ENCODE measurements at places on chromosomes 2 and 18.

- DNase-seq = no peak
Observed at GRCh38 chr18:12049978-12050811, 43.4 kb upstream of the ANKRD62 start.

DNA sequence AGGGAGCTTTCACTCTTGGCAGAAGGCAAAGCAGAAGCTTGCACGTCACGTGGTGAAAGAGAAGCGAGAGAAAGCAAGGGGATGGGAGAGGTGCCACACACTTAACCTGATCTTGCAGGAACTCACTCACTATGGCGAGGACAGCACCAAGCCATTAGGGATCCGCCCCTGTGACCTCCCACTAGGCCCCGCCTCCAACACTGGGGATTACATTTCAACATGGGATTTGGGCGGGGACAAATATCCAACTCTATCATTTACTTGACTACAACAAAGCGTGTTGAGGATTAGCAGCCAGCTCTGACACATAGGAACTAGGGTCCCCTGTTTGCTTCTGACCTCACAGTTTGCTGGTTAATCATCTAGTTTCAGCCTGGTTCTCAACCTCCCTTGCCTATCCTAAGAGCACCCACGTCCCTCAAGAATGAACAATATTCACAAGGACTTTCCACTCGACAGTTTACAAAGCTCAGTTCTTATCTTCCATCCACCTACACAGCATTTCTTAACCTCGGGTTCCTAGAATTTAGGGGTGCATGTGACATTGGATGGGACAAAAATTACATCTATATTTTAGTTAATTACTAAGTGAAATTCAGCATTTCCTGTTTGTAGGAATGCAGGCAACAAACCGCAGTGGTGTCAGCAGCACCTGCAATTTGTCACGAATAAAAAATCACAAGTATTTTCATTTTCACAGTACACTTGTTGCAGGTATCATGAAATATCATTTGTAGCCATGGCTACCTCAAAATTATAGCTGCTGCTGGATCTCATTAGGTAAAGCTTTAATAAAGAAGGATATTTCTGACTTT, 36.0 kb downstream of the LBH start:
- DNase-seq = peak; percentile 23

GRCh38 chr2:185221-185620, 78.6 kb downstream of the SH3YL1 start:
- no peak for DNase-seq

- no peak for DNase-seq
Observed at GRCh38 chr2:176082824-176083751, 674 bp downstream of the EVX2 start.

DNA sequence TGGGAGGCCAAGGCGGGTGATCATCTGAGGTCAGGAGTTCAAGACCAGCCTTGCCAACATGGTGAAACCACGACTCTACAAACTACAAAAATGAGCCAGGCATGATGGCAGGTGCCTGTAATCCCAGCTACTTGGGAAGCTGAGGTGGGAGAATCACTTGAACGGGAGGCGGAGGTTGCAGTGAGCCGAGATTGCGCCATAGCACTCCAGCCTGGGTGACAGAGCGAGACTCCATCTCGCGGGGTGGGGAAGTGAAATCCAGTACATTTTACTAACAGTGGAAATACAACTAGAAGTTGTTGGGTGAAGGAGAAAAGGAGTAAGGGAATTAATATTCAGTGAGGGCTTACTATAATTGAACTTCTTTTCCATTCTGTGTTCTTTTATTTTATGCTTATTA, 13.2 kb upstream of the ENOSF1 start:
- no peak for DNase-seq

DNA sequence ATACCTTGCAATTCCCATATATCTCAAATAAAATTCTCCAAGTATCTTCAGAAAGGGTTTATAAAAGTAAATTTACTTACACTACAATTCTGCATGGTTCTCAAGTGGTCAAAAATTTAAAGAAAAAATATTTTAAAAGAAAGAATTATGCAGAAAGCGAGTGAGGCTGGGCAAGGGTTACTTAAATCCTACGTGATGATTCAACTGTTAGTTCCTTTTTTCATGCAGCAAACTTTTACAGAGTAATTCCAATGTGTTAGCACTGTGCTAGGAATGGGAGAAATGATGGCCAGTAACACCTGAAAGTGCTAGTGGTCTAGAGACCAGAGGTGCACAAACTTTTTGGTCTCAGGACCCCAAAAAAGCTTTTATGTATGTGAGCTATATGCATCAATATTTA, 133.4 kb downstream of the ATAD2B start:
- DNase-seq = no peak

Data from T-helper 9 cell (primary cell).